ENCODE measurements at places on chromosomes 11 and 22.
A peak's percentile ranks its signal among the peaks of the same experiment; 100 is the strongest.

DNA sequence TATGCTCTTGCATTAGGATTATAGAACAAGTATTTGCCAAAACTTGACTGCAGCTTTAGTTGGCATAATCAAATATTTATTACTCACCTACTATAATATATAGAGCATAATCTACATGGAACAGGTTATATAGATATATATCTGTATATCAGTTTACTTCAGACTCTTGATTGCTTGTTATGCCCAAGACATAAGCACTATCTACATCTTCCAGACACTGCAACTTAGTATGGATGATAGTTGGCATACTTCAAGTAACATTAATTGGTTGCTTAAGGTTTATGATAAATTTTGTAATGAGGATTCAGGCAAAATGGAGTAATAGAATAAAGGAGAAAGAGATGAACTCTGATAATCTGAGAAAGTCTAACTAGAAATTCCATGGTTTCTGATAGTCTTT lies 1.0 kb downstream of the CCDC15 start:
- DNase-seq, result no peak

DNA sequence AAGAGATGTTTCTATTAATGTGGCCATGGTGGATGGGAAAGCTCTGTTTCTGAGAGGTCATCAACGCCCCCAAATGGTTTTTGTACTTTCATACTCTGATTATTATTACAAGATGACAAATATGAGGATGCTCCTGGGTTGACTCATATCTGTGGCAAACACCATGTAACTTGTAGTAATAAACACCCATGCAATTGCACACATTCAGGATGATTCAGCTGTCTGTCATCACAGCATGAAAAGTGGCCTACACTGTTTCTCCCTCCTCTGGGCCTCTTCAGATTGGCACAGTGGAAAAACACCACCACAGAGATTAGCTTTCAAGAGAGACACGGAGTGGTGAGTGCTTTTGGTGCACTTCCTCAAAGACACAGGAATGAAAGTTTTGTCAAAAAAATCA lies 85.4 kb downstream of the MTNR1B start:
- DNase-seq, result no peak

GRCh38 chr11:30133281-30133680 lies 97.5 kb upstream of the FSHB start:
- no peak for DNase-seq

DNA sequence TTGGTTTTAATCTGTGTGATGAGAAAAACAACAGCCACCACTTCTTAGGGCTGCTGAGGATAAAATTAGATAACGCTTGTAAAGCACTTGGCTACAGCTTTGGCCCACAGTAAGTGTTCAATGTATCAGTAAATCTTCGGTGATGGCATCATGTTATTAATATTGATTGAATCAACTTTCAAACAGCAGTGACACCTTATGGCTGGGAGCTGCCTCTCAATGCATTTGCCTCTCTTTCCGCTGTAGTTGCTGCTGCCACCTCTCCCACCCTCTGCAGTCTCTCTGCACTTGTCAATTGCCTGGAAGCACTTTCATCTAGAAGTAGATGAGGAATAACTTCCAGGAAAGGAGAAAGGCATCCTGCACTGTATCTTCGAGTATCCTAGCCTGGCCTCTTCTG lies 491.1 kb downstream of the OPCML start:
- no peak for DNase-seq

GRCh38 chr22:17884084-17884483 lies 109.8 kb upstream of the BID start:
- no peak for DNase-seq

- peak; percentile 89 for DNase-seq
These were observed 2.1 kb upstream of the LRRC32 start for GRCh38 chr11:76672431-76673175.

DNA sequence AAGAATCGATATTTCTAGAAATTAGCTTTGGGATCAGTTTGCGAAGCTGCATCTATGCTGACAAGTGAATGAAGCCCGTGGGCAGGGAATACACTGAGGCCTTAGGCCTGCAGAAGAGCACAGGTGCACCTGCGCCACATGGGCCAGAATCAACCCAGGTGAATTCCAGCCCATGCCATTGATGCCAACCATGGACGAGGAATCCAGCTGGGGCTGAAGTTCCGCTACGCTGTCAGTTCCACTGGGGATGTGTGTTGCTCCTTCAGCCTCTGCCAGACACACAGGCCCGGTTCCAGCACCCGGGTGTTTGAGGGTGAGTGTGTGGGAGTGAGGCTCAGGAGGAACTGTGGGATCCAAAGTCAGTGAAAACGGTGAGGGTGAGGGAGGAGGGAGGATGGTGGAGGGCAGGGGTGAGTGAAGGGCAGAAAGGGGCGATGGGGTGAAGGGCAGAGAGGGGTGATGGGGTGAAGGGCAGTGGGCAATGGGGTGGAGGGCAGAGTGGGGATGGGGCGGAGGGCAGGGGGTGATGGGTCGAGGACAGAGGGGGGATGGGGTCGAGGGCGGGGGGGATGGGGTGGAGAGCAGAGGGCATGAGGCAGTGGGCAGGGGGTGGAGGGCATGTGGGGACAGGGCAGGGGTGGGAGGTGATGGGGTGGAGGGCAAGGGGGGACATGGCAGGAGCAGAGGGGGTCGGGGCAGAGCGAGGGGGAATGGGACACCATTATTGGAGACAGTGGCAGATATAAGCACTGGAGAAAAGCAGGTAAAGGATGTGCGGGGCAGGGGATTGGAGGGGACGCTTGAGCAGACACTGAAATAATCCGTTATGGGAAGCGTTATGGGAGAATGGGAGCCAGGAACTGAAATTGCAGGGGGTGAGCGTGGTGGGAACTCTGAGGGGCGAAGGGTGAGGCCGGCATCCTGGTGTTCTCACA lies 931.6 kb downstream of the BRD1 start:
- DNase-seq, result no peak

DNA sequence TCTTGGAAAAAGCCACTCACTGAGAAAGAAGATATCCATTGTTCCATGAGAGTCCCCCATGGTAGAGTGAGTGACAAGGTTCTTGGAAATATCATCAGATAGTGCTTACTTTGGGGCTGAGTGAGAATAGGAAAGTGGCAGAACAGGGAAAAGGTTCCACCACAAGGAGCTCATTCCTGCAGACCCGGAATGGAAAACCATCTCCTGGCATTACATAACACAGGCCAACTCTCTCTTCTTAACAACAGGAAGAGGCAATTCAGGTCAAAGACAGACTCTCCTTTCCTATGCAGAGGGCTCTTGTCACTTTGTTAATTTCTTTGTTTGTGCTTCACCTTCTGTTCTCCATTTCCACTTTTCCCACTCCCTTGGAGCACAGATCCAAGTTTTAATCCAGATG lies 259.7 kb downstream of the KIRREL3 start:
- no peak for DNase-seq

- DNase-seq, result no peak
These were observed 30.4 kb downstream of the CYP2R1 start for GRCh38 chr11:14861680-14862079.

DNA sequence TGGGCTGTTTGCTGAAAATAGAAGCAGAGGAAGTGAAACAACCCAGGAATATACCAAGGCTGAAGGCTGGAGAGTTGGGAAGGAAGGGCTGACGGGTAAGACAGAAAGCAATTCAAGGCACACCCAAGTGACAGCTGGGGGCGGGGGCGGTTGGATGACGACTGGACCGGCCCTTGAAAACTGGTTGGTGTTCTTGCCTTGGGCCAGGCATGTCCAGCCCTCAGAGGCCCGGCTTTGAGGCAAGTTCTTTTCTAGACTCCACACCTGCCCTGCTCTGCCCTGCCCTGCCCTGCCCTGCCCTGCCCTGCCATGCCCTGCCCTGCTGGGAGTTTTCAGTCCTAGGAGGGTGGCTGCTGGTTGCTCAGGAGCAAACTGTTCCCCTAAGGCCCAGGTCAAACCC lies 34.2 kb upstream of the CACNG2 start:
- DNase-seq, result no peak

DNA sequence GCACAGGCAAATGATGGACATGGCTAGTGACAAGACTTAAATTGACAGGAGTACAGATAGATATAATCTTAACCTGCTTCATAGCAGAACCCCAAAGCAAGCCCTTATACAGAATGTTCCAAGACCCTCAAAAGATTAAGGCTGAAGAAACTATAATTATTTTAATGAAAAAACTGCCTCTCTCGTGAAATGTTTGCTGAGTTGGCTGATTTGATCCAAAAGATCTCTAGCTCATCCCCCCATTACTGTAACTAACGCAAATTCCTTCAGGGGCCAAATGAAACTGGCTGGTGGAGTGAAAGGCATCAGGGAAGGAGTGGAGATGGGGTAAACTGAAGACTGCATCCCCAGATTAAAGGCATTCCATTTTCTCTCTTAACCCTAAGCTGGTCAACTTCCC lies 19.3 kb downstream of the ALG9 start:
- no peak for DNase-seq

DNA sequence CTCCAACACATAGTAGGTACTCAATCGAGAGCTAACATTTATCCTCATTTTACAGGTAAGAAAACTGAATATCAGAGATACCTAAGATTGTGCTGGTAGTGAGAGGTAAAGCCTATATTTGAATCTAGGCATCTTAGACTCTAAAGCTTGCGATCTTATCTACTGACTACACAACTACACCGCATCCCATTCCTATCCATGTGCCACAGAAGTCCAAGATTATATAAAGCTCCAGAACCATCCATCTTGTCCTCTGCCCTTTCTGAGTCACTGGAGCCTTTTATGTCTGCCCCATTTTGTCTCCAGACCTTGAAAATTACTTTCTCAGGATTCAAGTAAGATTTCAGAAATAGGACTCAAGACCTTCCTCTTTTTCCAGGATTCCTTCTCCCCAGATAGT lies 84.4 kb downstream of the OR5AK2 start:
- DNase-seq, result no peak

- no peak for DNase-seq
These were observed 62.0 kb downstream of the FAM76B start for GRCh38 chr11:95727620-95728019.
